Foreskin keratinocyte (primary cell): ENCODE measurements at places on chromosomes 11 and 22. TPM values are rescaled to one million over a fixed set of nuclear protein-coding genes. Genes with fewer than 3 reads are reported as not detected.

DNA sequence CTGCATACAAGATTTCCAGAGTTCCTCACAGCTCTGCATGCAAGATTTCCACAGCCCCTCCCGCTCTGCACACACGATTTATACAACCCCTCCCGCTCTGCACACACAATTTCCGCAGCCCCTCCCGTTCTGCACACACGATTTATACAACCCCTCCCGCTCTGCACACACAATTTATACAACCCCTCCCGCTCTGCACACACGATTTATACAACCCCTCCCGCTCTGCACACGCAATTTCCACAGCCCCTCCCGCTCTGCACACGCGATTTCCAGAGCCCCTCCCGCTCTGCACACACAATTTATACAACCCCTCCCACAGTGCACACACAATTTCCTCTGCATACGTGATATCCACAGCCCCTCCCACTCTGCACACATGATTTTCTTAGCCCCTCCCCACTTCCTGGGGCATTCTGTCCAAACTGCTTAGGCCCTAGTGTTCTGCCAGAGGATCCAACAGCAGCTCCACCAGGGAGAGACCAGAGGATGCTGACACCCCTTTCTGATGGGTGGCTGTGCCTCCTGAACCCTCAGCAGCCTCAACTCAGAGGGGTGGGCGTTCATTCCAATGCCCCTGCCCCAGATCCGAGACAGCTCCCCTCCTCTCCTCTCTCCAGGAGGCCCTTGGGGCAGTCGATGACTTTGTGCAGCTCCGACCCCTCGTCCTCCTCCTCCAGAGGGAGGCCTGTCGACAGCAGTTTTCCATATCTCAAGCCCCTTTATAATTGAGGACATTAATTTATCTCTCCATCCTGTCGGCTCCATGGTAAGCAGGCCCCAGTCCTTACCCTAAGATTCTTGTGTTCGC, 671.7 kb downstream of the BRD1 start:
- no peak for DNase-seq

DNA sequence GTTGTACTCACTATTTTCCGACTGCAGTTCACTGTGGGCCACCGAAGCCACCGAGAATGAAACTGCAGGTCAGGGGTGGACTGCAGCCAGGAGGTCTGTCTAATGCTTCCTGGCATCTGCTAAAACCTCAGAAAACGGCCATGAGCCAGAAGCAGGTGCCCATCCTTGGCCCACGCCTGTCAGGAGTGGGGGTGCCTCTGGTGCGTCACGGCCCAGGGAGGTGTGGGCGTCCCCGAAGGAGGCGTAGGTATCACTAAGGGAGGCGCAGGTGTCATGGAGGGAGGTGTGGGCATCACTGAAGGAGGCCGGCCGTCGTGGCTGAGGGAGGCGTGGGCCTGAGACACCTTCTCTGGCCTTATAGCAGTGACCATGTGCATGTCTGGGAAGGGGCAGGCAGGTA, 456.2 kb downstream of the TBC1D22A start:
- no peak for DNase-seq

DNA sequence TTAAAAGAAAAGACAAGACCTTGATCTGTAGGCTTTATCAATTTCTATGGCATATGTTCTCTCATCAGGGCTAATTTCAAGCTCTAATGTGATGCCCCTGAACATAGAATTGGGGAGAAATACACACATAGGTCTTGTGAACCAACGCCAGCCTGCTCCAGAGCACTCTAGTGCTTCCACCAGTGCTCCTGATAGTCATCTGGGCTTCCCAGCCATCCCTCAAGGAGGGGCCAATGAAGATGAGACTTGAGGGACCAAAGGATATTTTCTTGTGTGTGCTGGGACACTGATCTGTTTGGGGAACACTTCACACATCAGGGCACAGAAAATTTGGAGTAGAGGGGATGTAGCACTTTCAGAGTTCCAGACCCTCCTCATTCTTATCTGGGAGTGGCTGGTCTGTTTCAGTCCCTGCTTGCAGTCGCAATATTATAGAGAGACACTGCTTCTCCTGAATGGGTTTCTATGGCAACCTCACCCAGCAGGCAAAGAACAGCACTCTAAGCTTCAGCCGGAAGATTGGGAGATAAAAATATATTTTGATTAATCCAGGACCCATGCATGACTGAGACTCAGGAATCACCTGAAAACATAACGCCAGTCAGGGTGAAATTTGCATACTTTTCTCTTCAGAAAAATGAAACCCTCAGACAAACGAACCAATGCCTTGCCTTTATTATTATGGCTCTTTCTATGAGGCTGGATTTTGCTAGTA, 28.4 kb upstream of the SCN3B start:
- DNase-seq = no peak

- DNase-seq = no peak
Observed at GRCh38 chr22:37343348-37343747, 61.0 kb downstream of the CYTH4 start.

DNA sequence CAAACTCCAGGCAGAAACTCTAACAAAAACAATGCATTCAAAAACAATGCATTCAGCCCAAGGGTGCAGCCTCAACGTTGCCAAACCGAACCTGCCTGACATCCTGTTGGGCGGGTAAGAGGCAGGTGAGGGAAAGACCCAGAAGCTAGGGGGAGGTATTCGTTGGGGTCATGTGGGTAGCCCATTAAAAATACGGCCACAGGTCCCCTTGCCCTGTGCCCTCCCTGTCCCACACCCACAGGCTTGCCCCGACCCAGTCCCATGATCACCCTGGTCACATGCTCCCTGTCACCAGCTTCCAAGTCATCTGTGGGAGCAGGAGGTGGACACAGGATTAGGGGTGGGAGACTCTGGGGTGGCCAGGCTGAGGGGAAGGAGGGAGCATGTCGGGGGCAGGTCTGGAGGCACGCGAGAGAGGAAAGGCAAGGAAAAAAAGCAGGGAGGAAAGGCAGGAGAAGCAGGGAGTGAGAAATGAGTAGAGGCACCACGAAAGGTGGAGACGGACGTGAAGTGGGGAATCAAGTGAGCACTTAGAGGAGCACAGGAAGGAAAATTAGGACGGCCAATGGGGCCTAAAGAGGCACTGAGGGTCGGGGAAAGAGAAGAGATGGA, 683 bp downstream of the PLA2G6 start:
- DNase-seq = no peak

MMP13 gene
- polyA plus RNA-seq = not detected in 2 replicates

NLRX1 gene
- polyA plus RNA-seq = 6.5 and 7.3 TPM in 2 replicates
